Stimulated activated CD8-positive, alpha-beta memory T cell treated with anti-CD3 and anti-CD28 coated beads, Interleukin-7, amount 100 ng/mL, for 24 hours (primary cell): ENCODE measurements at places on chromosomes 6 and 20.

- DNase-seq: no peak
Measured at GRCh38 chr6:41406728-41407489, 71.5 kb downstream of the NCR2 start.

DNA sequence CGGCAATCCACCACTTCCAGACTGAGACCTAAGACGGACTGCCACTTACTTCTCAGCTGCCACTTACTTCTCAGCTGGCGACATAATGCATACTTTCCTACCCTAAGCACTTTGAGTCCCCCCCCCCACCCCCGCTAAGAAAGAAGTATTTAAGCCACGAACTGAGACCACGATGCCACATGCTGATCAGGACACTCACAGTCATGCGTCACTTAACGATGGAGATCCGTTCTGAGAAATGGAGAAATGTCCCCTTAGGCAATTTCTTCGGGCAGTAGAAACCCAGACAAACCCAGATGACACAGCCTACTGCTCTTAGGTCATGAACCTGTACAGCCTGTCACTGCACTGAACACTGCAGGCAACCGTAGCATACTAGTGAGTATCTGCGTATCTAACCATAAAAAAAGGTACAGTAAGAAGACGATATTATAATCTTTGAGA lies 690 bp downstream of the IFNGR1 start:
- DNase-seq: no peak

DNA sequence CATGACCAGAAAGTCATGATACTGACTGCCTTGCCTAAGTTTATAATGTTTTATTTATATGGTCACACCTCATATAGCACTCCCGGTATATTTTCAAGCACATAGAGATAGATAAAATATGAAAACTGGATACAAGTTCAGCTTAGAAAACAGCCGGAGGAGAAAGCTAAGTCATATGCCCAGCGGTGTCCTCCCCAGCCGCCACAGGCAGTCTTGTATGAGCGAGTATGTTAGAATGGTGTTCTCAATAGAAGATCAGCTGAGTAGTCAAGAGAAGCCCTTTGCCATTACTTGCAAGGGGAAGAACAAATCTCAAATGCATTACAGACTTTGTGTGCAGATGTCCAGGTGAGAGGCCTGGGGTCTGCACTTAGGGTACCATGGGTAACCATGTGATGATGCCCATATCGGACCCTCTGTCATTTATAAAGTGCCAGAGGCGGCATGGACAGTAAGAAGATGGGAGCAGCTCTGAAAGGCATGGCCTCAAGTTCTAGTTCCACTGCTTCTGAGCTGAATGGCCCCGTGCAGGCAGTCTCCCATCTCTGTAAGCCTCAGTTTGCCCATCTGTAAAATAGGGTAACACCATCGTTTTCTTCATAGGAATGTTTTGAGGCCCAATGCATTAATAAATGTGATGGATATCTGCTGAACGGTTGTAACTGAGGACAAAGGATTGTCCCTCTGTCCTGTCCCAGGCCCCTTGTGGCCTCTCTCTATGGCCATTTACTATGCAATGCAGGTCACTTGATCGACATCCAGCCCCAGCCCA lies 195.7 kb upstream of the SNX9 start:
- DNase-seq: no peak

- no peak for DNase-seq
Measured at GRCh38 chr6:34746104-34746846, 11.0 kb upstream of the SNRPC start.

GRCh38 chr6:1076531-1077459 lies 235.1 kb upstream of the FOXQ1 start:
- no peak for DNase-seq

DNA sequence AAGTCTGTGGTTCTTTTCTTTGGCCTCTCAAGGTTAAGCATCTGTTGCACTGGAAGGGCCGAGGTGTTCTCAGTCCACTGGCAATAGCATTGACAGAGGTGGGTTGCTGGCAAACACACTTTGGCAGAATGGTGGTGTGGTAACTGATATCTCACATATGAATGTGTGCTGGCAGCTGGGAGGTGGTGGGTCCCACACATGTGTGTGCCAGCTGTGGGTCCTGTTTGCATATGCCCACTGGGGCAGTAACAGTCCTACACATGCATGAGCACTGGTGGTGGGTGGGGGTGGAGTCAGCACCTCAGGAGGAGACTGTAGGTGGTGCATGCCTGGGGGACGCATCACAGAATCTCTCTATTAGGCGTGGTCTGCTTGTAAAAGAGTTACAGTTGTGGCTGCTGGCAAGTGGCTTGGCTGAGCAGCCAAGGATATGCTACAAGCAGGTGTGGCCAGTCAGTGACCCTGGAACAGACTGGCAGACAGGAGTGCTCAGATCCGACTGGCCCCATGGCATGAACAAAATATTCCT lies 934.3 kb downstream of the GRIK2 start:
- no peak for DNase-seq

DNA sequence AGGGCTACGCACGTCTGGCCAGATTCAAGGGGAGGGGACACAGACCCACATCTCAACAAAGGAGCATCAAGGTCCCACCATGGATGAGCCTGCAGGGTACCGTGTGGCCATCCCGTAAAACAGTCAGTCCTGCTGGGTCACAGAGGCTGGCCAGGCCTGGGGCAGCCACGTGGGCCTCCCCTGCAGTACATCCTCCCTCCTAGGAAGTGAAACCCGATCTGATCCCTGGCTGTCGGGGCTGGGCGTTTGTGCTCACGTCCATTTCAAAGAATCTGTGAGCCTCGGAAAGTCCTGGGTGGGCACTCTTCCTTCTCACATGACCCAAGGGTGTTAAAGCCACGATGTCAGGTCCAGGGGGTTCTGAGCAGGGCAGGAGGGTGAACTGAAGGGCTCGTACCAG lies 14.3 kb downstream of the SULF2 start:
- DNase-seq: no peak

DNA sequence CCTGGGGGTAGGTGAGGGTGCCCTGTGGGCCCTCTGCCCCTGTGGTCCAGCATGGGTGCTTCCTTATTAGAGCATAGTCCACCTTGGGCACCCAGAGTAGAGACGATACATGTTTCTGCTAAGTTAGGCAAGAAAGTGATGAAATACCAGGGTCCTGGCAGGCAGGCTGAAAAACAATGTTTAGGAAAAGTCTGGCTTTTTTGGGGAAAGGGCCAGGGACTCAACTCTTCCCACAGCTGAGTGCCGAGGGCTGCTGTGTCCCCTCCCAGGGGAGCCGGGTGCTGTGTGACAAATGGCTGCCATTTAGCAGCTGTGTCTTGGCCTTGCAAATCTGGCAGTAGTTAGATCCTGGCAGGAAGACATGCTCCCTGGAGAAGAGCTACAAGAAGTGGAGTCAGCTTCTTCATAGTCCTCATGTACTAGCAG lies 61.5 kb downstream of the RREB1 start:
- no peak for DNase-seq

DNA sequence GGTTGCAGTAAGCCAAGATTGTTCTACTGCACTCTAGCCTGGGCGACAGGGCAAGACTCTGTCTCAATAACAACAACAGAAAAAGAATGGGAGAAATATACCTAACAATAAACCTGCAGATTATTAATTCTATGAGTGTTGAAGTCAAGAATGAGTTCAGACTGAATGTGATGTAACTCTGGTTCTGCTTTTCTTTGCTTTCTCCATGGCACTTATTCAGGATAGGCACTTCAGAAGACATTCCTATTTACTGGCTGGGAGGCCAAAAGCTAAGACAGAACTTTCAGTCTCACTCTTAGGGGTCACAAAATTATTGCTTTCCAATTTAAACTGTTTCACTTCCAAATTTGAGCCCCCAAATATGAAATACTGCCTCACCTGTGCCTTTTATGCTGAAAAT lies 15.7 kb upstream of the PRIM2 start:
- no peak for DNase-seq

DNA sequence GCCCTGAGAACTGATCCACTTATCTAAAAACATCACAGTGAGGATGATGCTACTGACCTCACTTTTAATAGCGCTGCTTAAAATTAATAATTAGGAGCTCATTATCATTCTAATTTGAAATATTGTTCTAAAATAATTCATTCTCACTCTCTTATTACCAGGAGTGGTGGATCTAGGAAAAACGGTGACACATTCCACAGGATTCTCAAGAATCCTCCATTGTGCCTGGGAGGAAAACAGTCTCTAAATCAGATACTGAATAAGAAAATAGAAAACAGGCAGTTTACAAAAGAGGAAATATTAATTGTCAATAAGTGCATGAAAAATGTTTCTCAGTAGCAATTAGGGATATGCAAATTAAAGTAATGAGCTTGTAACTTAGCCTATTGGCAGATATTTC lies 187.4 kb downstream of the TENT5A start:
- DNase-seq: no peak

GRCh38 chr6:12083302-12083701 lies 71.2 kb downstream of the HIVEP1 start:
- no peak for DNase-seq

DNA sequence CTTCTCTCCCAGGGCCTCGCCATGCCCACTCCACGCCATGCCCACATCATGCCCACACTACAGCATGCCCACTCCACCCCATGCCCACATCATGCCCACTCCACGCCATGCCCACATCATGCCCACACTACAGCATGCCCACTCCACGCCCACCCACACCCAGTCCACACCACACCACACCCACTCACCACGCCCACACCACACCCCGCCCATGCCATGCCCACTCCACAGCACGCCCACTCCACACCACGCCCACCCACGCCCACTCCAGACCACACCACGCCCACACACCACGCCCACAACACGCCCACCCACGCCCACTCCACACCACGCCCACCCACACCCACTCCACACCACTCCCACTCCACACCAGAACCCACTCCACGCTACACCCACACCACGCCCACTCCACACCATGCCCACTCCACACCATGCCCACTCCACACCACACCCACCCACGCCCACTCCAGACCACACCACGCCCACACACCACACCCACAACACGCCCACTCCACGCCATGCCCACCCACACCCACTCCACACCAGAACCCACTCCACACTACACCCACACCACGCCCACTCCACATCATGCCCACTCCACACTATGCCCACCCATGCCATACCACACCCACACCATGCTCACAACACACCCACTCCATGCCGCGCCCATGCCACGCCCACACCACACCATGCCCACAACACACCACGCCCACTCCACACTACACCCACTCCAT lies 88.6 kb downstream of the ERMARD start:
- DNase-seq: no peak

DNA sequence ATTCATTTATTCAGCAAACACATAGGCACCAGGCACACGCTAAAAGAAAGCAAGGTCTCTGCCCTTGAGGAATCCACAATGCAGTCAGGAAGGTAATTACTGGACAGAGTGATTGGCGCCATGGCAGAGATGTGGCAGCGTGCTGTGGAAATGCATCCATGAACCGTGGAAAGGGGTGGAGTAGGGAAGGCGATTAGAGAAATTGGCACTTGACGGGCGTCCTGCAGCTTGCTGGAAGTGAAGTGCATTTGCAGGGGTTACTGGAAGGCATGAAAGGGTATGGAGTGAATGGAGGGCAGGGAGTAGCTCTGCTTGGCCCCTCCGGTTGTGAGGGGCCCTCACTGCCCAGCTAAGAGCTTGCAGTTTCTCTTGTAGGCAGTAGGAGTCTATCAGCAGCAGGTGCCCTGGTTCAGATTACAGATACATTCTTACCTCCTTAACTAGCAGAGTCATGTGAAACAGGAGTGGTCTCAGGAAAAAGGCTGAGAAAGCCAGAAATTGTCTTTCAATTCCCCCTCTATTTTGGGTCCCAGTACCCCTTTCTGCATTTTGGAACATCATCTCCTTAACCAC lies 122.5 kb upstream of the TIAM2 start:
- no peak for DNase-seq

GRCh38 chr6:99746261-99746895 lies 139.7 kb downstream of the PRDM13 start:
- no peak for DNase-seq

DNA sequence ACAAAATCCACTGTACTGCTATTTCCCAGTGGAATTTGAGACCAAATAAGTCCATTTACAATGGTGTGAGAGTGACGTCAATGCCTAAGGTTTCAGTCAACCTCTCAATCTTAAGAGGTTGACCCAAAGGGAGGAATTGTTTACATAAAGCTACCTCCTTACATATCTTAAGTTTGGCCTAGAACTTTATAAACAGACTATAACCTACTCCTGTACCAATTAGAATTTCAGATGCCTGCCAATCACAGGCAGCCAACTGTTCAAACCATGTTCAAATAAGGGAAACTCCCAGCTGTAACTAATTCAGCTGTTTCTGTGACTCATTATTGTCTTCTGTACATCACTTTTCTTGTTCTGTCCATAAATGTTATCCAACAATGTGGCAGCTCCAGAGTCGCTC lies 14.5 kb downstream of the LGSN start:
- DNase-seq: no peak

DNA sequence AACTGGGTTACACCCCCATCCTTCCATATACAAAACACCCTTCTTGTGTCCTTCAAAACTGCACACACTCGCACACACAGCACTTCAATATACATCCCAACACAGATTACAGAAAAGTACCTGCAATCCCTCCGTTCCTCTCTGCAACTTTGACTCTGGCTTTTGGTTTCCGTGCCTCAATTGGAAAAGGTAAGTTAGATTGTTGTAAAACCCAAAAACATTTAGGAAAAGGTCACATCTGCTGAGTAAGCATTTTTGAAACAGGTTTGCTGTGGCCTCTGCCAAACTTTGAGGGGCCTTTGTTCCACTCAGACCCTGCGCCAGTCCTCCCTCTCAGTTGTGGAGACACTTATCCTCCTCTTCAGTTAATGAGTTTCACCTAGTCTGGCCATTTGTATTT lies 4.2 kb downstream of the NKX2-4 start:
- no peak for DNase-seq

- DNase-seq: no peak
Measured at GRCh38 chr6:131414956-131415355, 158.1 kb upstream of the ARG1 start.

DNA sequence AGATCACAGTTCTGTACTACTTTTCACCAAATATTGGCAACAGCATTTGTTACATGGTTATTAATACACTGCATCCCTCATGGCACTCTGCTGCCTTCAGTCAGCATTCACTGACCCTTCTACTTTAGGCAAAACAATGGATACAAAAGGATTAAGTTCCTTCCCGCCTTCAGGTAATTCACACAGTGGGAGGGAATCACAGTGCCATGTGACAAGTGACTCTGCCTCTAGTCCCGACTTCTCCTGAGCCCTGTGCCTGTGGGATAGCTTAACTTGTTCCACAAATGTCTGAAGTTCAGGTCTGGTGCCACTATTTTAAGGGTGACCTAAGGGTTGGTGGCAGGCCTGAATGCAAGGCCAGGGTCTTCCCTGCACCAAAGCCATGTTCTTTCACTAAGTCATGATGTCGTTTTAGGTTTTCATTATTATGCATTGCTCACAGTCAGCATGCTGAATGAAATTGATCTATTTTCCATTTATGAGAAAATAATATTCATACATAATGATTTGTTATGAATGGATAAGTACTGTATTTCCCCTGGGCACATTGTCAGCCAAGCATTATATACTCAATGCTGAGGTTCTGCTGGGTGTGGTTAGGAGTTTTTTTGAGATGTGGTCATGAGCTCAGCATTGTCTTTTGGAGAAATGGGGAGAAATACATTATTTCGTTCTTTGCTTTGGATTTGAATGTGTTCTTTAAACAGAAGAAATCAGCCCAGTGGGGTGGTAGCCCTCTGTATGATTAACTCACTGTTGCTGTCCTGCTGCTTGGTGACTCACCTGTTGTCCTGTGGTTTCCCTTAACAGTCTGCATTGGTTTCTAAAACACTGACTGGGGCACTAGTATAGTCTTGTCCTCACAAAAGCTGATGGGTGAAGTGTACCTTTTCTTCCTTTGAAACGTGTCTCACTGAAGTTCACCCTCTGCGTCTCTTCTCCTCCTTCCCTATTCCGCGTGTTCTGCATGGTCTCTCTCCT lies 66.4 kb downstream of the AFDN start:
- DNase-seq: no peak
